Retina (tissue), 1 donor: ENCODE measurements at places on chromosomes 1 and 21.
A peak's percentile ranks its signal among the peaks of the same experiment; 100 is the strongest.

DNA sequence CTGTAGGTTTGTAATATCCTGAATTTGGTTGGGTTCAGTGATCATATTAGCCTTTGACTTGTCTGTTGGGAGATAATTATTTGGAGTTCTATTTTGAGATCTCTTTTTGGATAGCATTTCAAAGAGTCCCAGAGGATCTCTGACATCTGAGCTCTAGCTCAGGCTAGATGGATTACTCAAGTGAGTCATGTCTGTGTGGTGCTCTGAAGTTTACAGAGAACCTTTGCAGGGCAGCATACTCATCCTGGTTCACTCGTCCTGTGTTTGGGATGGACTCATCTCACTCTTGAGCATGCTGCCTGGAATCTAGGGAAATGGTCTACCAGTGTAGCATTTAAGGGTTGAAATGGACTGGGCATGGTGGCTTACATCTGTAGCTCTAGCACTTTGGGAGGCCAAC, 29.4 kb upstream of the BMP8A start:
- no peak for DNase-seq

- peak; percentile 81 for DNase-seq
These were observed 15.7 kb upstream of the LUZP1 start for GRCh38 chr1:23184212-23184934.

GRCh38 chr21:38365521-38365920, 108.7 kb downstream of the KCNJ15 start:
- peak; percentile 18 for DNase-seq

- DNase-seq: no peak
These were observed 15.9 kb upstream of the IFNAR1 start for GRCh38 chr21:33308586-33309490.

DNA sequence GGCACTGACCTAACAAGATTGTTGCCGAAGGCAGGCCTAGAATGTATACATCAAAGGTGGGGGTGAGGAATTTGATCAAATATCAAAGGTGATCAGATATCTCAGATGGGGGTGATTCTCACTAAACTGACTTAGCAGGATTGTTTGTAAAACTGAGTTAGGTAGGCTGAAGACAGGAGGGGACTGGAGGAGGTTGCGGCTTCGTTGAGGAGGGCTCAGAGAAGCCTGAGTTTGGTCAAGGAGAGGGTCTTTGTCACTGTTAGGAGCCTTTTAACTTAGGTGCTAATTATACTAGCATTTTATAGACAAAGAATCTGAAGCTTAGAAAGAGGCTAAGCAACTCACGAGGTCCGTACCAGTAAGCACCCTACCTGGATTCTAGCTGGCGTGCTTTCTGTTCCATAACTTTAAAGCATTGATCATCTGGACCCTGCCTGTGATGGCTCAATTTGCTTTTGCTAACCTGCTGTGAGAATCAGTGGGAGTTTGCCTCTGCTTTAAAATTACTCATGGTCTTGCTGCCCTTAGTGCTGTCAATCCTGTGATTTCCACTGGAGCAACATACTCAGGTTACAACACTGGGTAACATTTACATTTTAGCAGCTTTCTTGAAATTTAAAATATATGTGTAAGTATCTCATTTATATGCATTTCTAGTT, 49.8 kb downstream of the ITSN1 start:
- no peak for DNase-seq

DNA sequence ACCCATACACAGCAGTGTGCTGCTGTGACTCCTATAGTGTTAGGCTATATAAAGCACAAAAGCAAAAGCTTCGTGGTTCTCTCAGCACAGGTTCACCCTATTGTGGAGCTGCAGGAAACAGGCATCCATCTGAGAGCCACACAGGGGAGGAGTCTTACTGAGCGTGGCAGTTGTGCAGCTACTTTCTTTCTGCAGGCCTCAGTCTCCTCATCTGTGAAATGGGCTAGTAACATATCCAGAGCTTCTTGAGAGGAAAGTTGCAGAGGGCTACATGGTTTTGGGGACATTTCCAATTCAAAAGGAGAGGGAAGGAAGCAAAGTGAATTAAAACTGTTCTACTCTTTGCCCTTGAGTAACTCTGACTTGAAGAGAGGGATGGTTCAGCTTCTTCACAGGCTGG, 142.0 kb downstream of the FOXD2 start:
- no peak for DNase-seq

GRCh38 chr1:184965944-184966860, 8.1 kb downstream of the NIBAN1 start:
- DNase-seq: no peak

DNA sequence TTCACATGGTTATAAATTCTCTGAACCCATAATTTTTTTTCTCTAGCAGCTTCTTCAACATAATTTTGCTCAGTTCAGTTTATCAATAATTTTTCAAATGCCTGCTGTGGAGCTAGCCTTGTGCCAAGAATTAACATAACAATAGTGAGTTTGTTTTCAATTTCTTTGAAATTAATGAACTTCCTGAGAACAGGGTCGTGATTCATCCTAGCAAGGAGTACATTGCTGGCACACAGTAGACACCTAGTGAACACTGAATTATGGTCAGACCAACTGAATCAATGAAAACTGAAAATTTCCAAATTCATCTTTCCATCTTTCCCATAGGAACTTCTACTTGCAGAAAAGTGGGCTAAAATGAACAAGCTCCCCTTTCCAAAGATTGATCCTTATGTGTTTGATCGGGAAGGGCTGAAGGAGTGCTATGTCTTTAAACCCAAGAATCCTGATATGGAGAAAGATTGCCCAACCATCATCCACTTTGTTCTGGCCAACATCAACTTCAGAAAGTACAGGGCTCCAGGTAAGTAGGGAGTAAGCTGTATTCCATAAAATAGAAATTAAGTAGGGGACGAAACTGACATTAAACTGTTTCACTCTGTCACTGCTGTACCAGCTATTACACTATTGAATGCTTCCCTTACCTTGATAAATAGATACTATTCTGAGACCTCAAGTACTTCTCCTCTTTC, 148.7 kb downstream of the PLA2G4A start:
- DNase-seq: no peak
